Stimulated activated CD8-positive, alpha-beta memory T cell treated with anti-CD3 and anti-CD28 coated beads, Interleukin-4, amount 100 ng/mL, for 1 hour (primary cell): ENCODE measurements at places on chromosomes 6 and 20.

GRCh38 chr20:51285684-51286083 lies 256.8 kb downstream of the NFATC2 start:
- DNase-seq = no peak

DNA sequence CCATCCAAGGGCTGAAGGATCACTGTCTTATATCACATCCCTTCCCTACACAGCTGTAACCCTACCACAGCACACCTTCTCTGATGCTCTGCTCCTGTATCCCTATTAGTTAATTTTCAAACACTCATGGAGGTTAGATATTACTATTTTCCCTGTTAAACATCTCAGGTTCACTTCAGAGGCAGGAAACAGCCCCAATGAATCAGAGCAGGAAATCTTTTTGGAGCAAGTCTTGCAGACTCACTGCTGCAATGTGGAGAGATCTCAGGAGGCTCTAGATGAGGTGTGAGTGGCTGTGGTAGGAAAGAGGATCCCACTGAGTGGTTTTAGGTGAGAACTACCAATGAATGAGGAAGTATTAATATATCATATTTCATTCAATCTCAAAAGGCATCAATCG lies 19.7 kb upstream of the HTR1B start:
- DNase-seq = no peak

DNA sequence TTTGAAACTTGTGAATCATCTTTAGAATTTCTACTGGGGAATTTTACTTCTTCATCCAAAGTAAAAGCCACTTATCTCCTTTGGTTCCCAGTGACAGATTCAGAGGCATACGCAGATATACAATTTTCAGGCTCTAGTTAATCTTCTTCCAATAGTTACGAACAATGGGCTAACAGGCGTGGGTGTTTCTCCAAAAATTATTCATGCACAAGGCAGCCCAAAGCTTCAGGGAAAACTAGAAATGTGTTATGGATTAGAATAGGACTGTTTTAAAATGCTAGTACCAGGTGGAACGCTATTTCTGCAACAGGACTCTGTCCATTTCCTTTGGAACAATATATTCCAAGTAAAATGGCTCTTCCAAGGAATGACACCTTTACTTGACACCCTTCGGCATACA lies 102.2 kb downstream of the ZNF217 start:
- DNase-seq = no peak

DNA sequence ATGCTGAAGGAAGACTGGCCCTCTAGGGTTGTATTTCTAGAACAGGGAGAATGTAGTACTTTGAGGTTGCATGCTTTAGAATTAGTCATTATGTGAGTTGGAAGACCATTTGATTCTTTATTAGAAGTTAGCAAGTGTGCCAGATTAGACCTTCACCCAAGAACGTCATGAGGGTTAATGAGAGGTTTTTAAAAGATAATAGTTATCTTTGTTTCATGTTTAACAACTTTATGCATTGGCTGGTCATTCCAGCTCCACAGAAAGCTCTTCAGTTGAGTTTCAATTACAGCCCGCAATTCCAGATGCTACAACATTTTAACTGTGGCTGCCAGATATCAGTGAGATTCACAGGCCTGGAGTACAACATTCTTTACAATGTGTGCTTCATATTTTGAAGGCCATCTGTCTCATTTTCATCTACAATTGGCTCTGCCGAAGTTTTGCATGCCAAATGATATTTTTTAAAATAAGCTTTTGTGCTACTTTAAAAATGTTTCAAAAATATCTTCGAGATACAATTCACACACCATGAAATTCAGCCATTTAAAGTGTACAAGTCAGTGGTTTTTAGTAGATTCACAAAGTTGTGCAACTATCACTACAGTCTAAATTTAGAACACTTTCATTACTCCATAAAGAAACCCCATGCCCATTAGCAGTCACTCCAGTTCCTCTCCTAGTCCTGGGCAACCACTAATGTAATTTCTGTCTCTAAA lies 61.1 kb upstream of the FBXO30 start:
- DNase-seq = no peak

GRCh38 chr20:33843050-33843449 lies 31.9 kb downstream of the CHMP4B start:
- DNase-seq = no peak

GRCh38 chr6:36963451-36964290 lies 9.1 kb downstream of the PI16 start:
- no peak for DNase-seq

DNA sequence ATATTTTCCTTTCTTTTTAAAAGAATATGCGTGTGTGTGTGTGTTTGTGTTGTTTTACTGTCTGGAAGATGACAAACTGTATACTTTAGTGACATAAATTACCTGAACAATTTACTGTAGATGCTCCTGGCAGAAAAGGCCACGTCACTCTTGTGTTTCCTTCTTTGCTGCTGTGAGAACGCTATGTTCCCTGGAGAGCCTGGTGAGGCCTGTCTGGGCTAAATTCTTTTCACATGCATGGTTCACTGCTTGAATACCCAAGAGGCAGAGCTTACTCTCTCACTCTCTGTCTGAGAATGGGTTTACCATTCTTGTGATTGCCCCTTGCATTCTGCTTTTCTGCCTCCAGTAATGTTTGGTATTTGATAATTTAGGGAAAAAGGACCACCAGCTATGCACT lies 64.3 kb downstream of the EDN1 start:
- no peak for DNase-seq

DNA sequence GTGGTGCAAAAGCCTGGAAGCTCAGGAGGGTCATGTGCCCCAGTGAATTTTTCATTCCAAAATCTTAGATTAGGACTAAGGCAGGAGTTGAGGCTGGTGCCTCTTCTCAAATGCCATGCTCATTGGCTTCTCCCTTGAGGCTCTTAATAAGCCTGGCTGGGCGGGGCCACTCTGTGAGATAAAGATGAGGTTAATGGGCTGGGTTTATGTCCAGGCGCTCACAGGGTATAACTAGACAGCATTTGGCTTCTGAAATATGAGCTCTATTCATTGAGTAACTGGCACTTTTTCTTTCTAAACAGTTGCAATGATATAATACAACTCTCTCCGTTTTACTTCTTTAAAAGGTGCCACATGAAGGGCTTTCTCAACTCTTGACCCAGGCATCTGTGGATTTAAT lies 156.3 kb downstream of the SCML4 start:
- no peak for DNase-seq

- no peak for DNase-seq
Observed at GRCh38 chr6:87682310-87682709, 19.7 kb downstream of the AKIRIN2 start.

DNA sequence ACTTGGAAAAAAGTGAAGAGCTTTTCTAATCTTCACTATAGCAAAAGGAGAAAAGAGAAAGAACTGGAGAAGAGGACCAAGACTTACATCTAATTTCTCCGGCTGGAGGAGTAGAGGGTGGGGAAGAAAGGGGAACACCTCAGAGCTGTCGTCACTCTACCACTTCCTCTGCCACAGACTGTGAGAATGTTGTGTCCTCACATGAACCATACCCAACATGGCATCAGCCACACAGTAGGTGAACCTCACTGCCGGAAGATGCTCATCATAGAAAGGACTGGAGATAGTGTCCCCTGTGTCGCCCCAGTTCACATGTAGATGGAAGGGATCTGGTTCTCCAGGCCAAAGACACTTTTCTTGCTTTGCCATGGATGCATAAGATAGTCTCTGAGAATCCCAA lies 604.4 kb upstream of the NOX3 start:
- DNase-seq = no peak

- no peak for DNase-seq
Observed at GRCh38 chr6:96990989-96991388, 66.5 kb downstream of the KLHL32 start.

GRCh38 chr6:111551521-111552231 lies 54.0 kb downstream of the TRAF3IP2 start:
- no peak for DNase-seq

DNA sequence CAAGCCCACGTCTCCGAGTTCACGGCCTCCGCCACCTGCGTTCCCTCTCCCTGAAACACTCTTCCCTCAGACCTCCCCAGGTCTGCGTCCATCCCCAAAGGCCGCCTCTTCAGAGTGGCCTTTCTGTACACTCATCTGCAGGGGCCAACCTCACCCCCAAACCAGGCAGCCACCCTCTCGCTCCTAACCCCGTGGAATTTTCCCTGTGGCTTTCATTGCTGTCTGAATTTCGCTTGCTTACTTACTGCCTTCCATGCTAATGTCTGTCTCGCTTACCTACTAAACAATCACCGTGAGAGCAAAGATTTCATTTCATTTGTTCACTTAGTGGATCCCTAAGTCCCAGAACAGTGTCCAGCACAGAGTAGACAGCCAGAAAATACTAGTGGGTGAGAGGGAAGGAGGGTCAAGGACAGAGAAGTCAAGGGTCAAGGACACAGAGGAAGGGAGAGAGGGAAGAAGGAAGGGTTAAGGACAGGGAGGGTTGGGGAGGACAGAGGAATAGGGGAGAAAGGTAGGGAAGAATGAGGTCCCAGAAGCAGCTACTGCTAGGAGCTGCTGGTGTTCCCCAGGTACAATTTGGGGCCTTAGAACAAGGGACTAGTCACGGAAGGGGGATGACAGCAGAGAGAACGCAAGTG lies 114.7 kb downstream of the NFATC2 start:
- DNase-seq = no peak

DNA sequence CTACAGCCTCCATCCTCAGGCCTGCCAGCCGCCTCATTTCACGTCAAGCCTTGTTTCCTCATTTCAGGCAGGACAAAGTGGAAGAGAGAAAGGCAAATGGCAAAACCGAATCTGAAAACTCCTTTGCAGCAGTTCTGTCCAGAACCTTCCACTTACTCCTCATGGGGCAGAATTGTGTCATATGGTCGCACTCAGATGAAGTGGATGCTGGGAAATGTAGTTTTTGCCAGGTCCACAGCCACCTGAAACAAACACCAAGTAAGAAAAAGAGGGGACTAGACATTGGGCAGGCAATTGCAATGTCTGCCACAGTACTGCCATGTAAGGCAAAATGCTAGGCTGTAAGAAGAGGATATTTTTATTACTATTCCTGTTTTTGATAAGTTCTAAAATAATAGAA lies 44.9 kb downstream of the ISM1 start:
- DNase-seq = no peak

DNA sequence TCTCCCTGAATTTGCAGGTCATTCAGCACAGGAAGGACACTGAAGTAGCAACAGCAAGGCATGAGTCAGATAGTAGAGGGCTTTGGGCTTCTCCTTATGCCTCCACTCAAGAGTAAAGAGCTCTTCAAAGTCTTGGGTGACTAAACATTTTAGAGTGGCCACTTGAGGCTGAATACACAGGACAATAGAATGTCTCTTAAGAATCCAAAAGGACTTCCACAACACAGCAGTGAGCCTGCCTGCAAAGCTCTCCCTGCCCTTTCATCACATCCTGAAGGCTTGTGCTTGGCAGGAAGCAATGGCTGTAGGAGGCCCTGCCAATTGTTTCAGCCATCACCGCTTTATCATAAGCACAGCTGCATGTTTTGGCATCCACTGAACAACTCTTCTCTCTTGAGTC lies 36.8 kb downstream of the FOXQ1 start:
- DNase-seq = no peak

DNA sequence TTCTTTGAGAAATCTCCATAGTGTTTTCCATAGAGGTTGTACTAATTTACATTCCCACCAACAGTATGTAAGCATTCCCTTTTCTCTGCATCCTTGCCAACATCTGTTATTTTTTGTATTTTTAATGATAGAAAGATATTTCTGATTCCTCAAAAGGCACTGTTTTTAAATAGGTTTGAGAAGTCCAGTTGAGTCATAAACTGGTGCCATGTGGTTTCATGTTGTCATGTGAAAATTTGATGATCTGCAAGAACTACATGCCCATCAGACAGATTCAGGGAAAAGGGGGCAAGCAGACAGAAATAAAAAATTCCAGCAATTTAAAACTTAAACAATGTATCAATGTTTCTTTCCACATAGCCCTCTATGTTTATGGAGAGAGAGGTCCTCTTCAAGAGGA lies 227.5 kb downstream of the KCNQ5 start:
- DNase-seq = no peak

DNA sequence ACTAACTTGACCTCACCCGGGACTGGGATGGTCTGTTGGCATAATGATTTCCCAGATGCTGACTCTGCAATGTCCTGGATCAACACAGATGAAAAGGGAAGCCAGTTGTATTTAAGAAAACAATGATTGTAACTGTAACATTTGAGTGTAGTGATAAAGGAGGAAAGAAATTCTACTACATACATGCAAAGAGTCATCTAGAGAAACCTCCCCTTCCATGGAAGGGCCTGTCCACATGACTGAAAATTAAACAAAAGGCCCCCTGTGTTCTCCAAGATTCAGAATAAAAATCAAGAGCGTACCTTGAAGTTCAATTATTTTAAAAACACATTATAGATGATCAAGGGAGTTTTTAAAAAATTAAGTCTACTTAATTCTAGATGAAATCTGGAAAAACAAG lies 151.2 kb downstream of the FOXC1 start:
- no peak for DNase-seq

- no peak for DNase-seq
Observed at GRCh38 chr6:156191895-156192294, 585.3 kb upstream of the ARID1B start.

GRCh38 chr20:19709635-19710335 lies 48.3 kb upstream of the RIN2 start:
- DNase-seq = no peak

DNA sequence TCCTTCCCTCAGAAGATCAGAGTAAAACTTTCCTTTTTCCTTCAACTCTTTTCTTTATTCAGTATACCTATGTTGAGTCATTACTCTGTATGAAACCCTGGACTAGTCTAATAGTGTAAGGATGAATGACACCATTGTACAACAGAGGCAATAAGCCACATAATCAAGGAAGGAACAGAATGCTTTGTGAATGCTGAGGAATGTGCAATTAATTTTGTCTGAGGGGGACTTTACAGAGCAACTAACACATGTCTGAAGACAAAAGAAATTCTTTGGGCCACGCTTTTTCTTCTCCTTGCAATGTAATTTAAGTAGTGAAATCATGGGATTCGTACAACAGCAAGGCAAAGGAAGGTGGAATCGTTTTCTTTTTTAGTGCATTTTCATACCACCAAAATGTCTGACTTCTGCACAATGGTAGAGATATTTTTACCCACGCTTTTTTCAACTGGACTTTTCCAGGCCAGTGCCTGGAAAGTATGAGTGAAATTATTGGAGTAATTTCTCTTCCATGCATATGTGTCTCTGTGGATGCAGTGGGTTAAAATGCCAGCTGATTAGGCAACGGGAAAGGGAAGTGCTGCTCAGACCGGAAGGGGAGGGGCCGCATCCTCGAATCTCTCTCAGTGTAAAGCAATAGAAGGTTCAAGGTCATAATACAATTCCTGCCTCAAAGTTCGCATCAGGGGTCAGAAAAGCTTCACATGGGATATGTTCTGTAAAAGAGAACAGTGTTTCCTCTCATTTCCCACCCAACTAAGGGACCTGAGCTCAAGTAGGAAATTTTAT lies 89.9 kb upstream of the MTHFD1L start:
- DNase-seq = no peak

DNA sequence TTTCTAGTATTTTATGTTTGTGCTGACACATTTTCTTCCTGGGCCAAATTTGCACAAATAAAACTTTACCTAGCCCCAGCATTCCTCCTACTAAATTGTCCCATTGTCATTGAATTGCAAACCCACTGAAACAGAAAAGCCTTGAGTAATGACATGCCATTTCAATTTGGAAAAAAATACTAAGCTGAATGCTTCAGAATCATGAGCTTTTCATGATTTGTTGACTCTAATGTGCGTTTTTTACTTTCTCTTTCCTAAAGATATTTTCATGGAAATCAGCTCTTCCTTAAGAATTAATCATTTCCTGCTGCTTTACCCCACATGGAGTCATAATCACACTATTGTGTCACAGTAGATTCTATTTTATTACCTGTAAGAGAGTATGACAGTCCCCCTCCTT lies 47.4 kb downstream of the TRDN start:
- no peak for DNase-seq
